ENCODE measurements at places on chromosomes 1 and 21.

- no peak for DNase-seq
These were observed 47.0 kb downstream of the CD46 start for GRCh38 chr1:207798847-207799246.

- no peak for DNase-seq
These were observed 42.8 kb upstream of the PADI1 start for GRCh38 chr1:17161926-17162800.

DNA sequence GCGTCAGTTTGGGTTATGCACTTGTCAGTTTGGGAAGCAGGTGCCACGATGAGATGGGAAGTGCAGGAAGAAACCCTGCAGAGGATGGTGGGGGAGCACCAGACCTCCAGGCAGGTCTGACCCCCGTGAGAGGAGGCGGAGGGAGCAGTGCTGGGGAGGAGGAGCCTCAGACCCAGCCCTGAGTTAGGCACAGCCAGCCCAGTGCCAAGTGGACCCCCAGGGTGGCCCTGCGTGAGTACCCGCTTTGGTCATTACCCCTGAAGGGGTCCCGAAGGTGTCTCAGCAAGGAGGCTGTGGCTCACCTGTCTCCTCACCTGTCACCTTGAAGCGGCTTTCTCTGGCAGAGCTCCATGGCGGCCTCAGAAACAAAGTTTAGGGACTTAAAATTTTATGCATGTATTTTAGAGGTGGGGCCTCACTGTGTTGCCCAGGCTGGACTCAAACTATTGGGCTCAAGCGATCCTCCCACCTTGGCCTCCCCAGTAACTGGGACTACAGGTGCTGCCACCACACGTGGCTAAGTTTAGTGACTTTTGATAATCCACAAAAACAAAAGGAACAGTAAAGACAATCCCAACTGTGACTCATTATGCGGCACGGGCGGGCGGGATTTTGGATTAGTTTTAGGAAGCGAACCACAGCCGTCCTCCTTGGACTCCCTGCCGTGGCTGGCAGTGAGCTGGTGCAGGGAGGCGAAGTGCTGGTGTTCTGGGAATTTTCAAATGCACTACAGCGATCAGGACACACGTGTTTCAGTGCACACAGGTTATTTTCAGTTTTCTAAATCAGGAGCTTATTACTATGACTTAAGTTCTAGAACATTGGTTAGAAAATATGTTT, 4.7 kb downstream of the AGPAT3 start:
- no peak for DNase-seq

- DNase-seq: no peak
These were observed 98.7 kb upstream of the LHX8 start for GRCh38 chr1:75035536-75035935.

- DNase-seq: no peak
These were observed 574.2 kb downstream of the MATN1 start for GRCh38 chr1:30149226-30149625.

DNA sequence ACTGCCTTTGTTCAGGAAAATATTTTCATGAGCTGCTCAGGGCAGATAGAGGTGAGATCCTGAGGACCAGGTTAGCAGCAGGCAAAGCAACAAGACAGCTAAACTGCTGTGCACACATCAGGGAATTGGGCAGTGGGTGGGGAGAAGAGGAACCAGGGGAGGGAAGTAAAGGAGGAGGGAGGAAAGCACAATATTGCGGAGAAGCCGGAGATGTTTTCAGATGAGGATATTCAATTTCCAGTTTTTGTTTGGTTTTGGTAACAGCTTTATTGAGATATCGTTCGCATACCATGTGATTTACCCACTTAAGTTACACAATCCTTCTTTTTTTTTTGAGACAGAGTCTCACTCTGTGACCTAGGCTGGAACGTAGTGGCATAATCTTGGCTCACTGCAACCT, 34.5 kb downstream of the EPHA10 start:
- DNase-seq: no peak

- no peak for DNase-seq
These were observed 233.1 kb upstream of the VAMP3 start for GRCh38 chr1:7538033-7538432.

GRCh38 chr1:93023281-93023680, 55.8 kb upstream of the MTF2 start:
- DNase-seq: no peak

DNA sequence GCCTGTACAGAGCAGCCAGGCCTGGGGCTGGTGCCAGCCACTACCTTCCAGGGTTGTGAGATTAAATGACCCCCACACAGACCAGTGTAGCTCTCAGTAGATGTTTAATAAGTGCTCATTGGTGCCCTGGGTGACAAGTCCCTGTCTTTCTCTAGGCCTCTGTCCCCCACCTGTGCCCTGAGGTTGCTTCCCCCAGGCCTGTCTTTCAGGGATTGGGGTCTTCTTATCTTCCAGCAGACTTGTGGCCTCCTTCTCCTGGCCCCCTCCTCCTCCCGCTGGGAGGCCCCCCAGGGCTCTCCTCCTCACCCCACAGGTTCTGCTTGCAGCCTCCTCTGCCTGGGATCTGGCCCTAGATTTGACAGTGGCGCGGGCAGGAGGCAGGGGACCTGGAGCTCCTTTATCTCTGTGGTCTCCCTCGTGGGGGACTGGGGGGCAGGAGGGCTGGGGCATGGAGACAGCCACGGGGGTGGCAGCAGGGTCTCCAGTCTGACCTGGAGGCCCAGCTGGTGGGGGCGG, 40.3 kb downstream of the EPHA2 start:
- DNase-seq: no peak

GRCh38 chr1:17944646-17945045, 163.0 kb upstream of the IGSF21 start:
- DNase-seq: no peak

- no peak for DNase-seq
These were observed 125.6 kb downstream of the KCNN3 start for GRCh38 chr1:154744352-154745035.

GRCh38 chr21:29245104-29245643, 53.5 kb upstream of the BACH1 start:
- no peak for DNase-seq

GRCh38 chr21:39673736-39674135, 61.0 kb downstream of the B3GALT5 start:
- DNase-seq: no peak

Measured in GM18507 (cell line).